ENCODE measurements at places on chromosomes 7 and 10. TPM values are rescaled to one million over a fixed set of nuclear protein-coding genes. Genes with fewer than 3 reads are reported as not detected.

DNA sequence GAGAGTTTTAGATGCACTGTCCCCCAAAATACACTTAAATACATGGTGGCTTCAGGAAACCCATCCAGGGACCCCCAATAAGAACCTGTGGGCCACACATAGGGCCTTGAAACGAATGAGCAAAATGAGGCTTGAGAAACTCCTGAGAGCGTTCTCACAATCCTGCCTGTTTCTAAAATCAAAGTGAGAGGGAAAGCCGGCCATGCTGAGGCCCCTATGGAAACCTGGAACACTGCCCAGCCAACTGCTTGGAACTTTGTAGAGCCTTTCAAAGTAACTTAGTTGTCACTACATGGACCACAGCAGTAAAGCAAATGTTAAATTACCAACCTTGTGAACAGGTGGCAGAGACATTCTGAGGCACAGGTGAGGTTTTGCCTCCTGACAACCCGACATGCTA is 13.4 kb downstream of the SGMS1 start:
- DNase-seq: no peak

GRCh38 chr10:48762064-48763042 is 77.7 kb downstream of the WDFY4 start:
- DNase-seq: no peak

GRCh38 chr7:44277851-44278250 is 47.5 kb downstream of the CAMK2B start:
- no peak for DNase-seq

- no peak for DNase-seq
Measured at GRCh38 chr10:22049635-22050034, 46.1 kb upstream of the DNAJC1 start.

GRCh38 chr10:60352105-60352504 is 37.6 kb downstream of the ANK3 start:
- DNase-seq: no peak

DNA sequence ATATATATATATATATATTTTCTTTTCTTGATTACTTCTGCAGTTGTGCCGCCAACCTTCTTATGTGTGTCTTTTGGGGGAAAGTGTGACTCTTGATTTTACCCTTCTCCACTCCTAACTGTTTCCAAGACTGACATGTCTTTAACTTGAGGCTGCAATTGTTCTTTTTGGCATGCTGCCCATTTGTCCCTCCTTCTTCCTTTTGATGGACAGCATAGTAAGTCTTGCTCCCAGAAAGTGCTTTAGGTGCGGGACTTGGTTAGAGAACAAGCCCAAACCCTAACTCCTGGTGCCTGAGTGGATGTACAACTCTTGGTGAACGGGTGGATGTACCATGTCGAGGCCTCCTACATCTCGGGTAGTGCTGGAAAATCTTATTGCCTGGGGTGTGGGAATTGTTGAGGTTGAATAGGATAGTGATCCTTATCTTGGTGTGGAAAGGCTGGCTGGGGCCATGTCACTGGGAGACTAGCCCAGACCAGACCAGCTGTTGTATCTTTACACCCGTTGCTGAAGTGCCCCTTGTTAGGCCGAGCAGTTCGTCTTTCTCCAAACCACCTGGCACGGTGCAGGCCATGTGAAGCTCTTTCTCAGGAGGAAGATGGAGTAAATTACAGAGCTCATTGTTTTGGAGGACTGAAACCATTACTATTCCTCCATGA is 16.3 kb downstream of the TCF7L2 start:
- DNase-seq: no peak

DNA sequence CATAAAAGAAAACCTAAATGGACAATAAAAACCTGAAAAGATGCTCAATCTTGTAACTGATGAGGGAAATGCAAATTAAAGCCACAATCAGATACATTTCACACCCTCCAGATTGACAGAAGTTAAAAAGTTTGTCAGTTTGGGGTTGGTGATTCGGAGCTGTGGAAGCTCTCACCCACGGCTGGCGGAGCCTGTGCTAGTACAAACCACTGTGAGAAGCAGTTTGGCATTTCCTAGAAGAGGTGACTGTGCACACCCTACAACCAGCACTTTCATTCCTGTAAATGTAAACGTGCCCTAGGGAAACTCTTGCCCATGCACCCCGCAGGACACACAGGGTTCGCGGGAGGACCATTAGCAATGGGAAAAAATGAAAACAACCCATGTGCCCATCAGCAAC is 114.1 kb downstream of the BMS1 start:
- DNase-seq: no peak

GRCh38 chr7:152149363-152149762 is 123.9 kb downstream of the GALNT11 start:
- DNase-seq: no peak

- DNase-seq: no peak
Measured at GRCh38 chr10:13526948-13527863, 1.6 kb downstream of the BEND7 start.

- DNase-seq: no peak
Measured at GRCh38 chr10:76901701-76902100, 735.9 kb downstream of the KCNMA1 start.

The OR2A1 gene
- polyA plus RNA-seq: not detected

The CTAGE4 gene
- 0.04 TPM for polyA plus RNA-seq

The PITRM1 gene
- 52.8 TPM for polyA plus RNA-seq

The VENTX gene
- not detected for polyA plus RNA-seq

The ACTL6B gene
- not detected for polyA plus RNA-seq

The MET gene
- 15.5 TPM for polyA plus RNA-seq
